Karpas-422 (cell line): ENCODE measurements at places on chromosomes 2 and 18. TPM values are rescaled to one million over a fixed set of nuclear protein-coding genes. Genes with fewer than 3 reads are reported as not detected.

Gene EGR4
- 0.14 and 0.75 TPM in 2 replicates for total RNA-seq

Gene ABCG5
- not detected in 2 replicates for total RNA-seq

Gene UGT1A6
- not detected in 2 replicates for total RNA-seq

Gene DCDC2C
- total RNA-seq: not detected in 2 replicates

Gene STARD6
- total RNA-seq: 0.47 TPM in 1 of 2 replicates, not detected in the other

Gene DNAH7
- 0.14 and 0.82 TPM in 2 replicates for total RNA-seq

Gene NAT8
- total RNA-seq: not detected in 2 replicates

Gene PRKCE
- 61.8 and 94.7 TPM in 2 replicates for total RNA-seq

Gene KLHL14
- total RNA-seq: 17.2 and 20.5 TPM in 2 replicates

Gene ADAM23
- total RNA-seq: not detected in 2 replicates

Gene VWC2L
- not detected in 2 replicates for total RNA-seq

Gene KCTD1
- 2.1 and 4.9 TPM in 2 replicates for total RNA-seq

Gene MYOM1
- 0.04 TPM in 1 of 2 replicates, not detected in the other for total RNA-seq

Gene ARL6IP6
- total RNA-seq: 29.5 and 69.7 TPM in 2 replicates

Gene ECEL1
- not detected in 2 replicates for total RNA-seq

Gene CSRNP3
- total RNA-seq: 6.0 and 16.8 TPM in 2 replicates
